CD4-positive, alpha-beta T cell treated with Interleukin-17A for 4 hours (primary cell): ENCODE measurements at places on chromosomes 7 and 10.

DNA sequence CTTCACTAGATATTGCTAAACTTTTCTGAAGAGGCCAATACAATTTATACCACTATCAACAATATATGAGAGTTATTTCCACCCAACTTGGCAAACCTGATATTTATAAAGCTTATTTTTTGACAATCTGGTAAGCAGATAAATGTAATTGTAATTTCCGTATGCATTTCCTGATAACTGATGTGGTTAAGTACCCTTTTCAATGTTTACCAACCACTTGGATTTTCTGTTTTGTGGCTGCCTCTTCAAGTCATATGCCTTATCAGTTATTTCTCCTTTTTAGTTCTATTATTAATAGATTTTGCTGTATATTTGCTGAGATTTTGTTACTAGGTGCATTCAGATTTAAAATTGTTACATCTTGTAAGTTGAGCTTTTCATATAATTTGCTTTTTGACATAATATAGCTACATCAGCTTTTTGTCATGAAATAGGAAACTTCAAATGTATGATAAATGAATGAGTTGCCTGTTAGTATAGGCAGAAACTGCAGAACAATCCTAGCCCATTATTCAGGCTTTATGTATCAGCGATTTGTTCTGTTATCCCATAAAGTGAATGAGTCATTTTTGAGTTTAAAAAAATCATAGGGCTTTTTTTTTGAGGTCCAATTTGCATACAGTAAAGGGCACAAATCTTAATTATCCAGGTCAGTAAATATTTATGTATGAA, 11.5 kb downstream of the SGPL1 start:
- no peak for DNase-seq

- no peak for DNase-seq
Measured at GRCh38 chr10:101837748-101838147, 5.9 kb downstream of the KCNIP2 start.

GRCh38 chr10:69483963-69484362, 32.7 kb downstream of the TSPAN15 start:
- DNase-seq: no peak

- DNase-seq: no peak
Measured at GRCh38 chr7:33325754-33326484, 196.6 kb downstream of the BBS9 start.

- no peak for DNase-seq
Measured at GRCh38 chr7:76047305-76047810, 442 bp downstream of the STYXL1 start.

DNA sequence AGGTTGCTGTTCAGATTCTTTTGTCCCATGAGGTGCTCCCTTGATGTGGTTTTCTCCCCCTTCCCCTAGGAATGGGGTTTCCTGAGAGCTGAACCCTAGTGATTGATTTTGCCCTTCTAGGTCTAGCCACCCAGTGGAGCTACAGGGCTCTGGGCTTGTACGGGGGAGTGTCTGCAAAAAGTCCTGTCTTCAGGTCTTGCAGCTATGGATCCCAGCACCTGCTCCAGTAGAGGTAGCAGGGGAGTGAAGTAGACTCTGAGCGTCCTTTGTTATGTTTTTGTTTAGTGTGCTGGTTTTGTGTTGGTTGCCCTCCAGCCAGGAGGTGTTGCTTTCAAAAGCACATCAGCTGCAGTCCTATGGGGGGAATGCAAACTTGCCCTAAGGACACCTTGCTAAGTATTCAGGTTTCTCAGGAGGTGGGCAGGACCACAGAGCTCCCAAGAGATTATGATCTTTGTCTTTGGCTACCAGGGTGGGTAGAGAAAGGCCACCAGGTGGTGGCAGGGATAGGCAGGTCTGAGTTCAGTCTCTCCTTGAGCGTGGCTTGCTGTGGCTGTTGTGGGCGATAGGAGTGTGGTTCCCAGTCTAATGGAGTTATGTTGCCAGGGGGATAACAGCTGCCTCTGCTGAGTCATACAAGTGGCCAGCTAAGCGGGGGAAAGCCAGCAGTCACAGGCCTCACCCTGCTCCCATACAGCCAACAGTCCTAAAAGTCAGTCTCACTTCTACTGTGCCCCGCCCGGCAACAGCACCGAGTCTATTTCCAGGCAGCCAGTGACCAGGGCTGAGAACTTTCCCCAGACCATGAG, 92.4 kb upstream of the JCAD start:
- no peak for DNase-seq

DNA sequence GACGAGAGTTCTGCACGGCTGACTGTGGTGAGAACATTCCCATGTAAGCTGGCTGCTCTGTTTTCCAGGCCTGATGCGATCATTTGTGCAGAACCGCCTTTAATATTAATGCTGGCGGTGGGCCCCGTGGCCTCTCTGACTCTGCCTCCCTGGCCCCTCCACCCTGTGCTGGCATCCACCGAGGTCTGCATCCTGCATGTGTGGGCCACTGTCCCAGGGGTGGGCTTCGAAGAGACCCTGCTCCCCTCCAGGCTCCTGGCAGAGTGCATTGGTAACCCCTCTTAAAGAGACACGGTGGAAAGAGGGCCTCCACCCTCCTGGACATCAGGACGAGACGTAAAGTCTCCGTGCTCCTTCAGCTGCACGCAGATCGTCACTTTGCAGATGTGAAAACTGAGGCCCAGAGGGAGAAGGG, 67.3 kb upstream of the FAM20C start:
- DNase-seq: no peak

- no peak for DNase-seq
Measured at GRCh38 chr7:70579397-70580097, 552.4 kb upstream of the GALNT17 start.

- no peak for DNase-seq
Measured at GRCh38 chr7:35253710-35254495, at the start of gene TBX20. TBX20 (minus strand) TSS chr7:35254100; CDS start chr7:35253620, 480 bp downstream.
